Occipital lobe (tissue), 3 donors: ENCODE measurements at places on chromosomes 2 and 18.

- DNase-seq, result no peak
Measured at GRCh38 chr18:58578835-58579560, 49.9 kb downstream of the ALPK2 start.

DNA sequence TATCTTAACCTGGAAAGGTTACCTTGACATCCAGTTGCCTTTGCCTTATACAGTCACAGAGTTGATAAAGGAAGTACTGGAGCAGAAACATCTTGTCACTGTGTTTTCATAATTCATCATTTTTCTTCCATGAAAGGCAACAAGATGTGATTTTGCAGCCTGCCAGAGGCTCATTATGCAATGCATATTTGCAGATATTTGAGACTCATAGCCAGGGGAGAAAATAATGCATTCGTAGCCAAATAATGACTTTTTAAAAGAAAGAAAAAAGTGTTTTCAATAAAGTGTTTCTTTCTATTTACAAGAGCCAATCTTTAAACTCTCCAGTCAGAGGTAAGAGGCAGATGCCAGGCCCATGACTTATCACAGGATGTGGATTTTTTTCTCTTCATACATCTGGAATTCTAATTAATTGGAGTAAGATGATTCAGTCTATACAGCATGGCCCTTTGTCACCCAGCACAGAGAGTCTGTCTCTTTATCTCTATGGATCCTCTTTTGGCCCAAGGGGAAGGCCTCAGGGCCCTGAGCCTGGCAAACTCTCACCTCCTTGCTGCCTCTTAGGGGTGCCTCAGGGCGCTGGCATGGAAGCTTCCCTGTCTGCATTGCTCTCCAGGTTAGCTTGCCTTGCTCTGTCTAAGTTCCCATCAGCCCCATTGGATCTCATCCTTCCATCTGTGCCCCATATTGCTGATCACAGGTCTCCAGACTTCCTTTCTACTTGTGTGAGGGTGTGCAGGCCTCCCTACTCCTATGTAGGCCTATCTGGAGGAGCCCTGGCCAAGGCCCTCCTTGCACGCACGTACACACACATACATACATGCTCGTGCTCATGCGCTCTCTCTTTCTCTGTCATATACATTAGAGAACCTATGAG, 247.7 kb downstream of the TPGS2 start:
- no peak for DNase-seq

DNA sequence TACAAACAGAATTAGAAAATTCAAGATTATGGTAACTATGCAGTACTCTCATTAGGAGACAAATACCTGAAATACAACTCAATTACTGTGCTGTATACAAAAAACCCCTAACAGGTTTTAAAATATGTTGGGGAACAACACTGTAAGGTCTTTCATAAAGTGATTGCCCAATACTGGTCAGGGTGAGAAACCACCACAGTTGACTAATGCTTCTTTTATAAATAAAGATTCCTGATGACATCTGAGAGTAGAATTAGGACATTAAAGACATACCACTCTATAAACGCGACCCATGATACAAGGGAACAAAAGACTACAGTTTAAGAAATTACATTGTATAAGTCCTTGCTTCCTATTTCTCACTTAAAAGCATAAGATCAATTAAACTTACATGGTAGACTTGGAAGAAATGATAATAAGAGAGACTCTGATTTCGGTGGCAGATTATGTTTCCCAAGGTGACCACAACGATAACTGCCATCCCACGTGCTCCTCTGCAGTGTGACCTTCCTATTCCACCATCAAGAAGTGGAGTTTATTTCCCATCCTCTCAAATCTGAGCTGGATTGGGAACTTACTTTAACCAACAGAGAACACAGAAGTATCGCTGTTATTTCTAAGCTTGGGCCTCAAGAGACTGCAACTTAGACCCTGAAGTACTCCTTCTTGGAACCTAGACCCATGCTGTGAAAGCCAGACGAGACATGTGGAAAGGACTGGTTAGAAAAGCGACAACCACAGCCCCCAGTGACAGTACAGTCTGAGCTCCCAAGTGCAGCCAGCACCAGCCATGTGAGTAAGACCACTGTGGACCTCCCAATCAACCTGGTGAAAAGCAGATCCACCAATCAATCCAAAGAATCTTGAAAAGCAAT, 52.3 kb downstream of the ZNF521 start:
- no peak for DNase-seq

- no peak for DNase-seq
Measured at GRCh38 chr2:18597618-18598017, 8.2 kb upstream of the NT5C1B start.

GRCh38 chr18:63374540-63374939, 7.5 kb upstream of the KDSR start:
- DNase-seq, result no peak

- DNase-seq, result no peak
Measured at GRCh38 chr2:142435847-142436246, 305.0 kb upstream of the LRP1B start.

- DNase-seq, result no peak
Measured at GRCh38 chr2:99346218-99346617, 9.0 kb downstream of the EIF5B start.

DNA sequence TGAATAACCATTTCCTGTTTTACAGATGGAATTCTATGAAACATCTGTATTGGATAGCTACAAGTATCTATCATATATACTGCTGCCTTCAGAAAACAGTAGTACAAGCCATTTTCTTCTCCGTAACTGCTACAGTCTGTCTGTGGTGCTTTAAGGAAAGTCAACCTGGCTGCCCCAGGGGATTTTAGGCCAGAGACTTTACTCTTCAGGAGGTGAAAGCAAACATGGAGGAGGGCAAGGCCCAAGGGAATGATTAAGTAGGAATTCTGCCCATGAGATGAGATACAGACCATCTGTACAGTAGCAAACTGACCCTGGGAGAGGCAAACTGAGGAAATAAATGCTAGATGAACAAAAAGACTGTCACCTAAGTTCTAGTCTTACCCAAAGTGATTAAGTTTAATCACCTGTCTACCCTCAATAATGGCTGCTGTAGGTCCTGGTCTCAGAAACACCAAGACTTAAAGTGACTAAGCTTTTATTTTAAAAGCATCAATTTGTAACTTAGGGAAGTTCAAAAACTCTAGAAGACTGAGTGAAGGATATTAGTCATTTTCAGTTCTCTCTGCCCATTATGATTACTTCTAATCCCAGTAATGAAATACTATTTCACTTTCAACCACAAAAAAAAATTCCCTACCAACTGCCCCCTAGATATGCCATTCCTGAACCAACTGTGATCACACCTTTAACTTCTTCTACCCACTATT, 14.8 kb downstream of the MBD2 start:
- no peak for DNase-seq

GRCh38 chr2:207482630-207483029, 47.1 kb upstream of the CREB1 start:
- no peak for DNase-seq

- DNase-seq, result no peak
Measured at GRCh38 chr18:39586741-39587140, 2021.1 kb upstream of the CELF4 start.

GRCh38 chr18:31976242-31976641, 33.3 kb upstream of the TRAPPC8 start:
- no peak for DNase-seq

- no peak for DNase-seq
Measured at GRCh38 chr18:59604877-59605276, 92.3 kb downstream of the CCBE1 start.

GRCh38 chr2:208034503-208035140, 9.3 kb upstream of the PLEKHM3 start:
- DNase-seq, result no peak
